Stimulated activated CD4-positive, alpha-beta T cell treated with anti-CD3 and anti-CD28 coated beads, Interleukin-4, amount 100 ng/mL, for 4 hours (primary cell): ENCODE measurements at places on chromosomes 3 and 15.

DNA sequence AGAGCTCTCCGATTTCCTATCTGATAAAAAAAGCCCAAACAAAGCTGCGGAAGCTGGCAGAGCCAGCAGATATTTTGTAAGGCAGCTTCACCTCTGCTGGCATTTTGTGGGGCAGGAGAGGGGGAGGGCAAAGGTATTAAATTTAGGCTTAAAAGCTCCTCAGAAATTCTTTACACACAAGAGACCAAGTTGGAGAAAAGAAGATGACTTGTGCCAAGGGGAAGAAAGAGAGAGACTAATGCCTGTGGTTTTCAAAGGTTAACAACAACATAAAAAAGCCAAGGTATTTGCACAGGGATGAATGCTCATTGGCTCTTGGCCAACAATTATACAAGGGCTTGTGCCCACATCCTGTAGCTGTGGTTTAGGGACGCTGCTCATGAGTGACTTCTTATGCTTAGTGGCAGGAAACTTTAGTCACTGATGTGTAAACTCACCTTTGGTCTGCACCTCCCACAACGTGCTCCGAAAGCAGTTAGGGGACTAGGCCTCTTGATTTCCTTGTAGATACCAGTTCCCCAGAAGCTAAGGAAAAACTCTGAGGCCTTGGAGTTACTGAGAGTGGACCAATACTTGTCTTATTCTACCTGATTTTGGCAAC lies 152.9 kb downstream of the TPRG1 start:
- DNase-seq = peak; percentile 88

GRCh38 chr15:99076555-99077308 lies 28.1 kb upstream of the SYNM start:
- peak; percentile 14 for DNase-seq

- no peak for DNase-seq
Observed at GRCh38 chr3:67329358-67329757, 325.1 kb downstream of the SUCLG2 start.

DNA sequence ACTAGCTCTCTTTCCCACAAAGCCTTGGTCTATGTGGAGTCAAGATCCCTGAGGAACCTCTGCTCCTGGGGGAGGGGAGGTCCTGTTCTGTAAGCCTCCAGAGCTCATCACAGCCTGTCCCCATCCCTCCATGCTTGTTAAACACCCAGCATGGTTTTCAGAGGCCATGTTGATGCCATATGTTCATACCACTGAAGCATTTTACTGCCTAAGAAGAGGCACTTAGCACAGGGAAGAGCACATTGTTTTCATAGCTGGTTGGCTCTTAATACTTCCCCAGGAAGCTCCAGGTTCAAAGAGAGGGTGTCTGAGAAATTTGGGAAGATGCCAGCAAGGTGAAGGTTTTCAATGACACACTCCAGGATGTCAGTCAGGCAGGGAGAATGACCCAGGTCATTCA lies 25.6 kb downstream of the CPNE4 start:
- no peak for DNase-seq

GRCh38 chr15:31852933-31853799 lies 177.1 kb upstream of the CHRNA7 start:
- no peak for DNase-seq

DNA sequence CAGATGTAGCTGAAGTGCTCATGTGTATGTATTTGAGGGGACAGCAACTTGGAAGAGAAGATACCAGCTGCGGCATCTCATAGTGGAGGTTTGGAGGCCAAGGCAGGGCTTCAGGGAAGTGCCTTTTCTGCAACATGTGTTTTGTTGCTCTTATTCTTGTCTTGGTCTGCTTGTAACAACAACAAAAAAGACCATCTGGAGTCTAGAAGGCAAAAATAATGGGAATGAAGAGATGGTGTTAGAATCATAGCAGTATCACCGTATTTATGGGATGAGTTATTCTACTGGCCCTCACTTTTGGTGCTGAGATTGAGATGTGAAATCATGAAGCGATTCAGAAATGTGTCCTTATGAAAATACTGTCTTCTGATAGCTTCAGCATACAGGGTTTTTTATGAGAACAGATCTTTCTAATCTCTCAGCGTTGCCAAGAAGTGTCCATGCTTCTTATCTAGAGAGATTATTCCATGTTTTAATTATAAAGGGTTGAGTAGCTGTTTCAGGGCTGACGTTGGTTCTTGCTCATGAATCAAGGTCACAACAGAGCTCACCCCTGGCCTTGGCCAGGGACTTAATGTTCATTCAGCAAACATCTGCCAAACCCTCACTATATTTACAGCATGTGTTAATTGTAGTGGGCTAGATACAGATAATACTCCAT lies 58.0 kb downstream of the ITPR1 start:
- DNase-seq = no peak

DNA sequence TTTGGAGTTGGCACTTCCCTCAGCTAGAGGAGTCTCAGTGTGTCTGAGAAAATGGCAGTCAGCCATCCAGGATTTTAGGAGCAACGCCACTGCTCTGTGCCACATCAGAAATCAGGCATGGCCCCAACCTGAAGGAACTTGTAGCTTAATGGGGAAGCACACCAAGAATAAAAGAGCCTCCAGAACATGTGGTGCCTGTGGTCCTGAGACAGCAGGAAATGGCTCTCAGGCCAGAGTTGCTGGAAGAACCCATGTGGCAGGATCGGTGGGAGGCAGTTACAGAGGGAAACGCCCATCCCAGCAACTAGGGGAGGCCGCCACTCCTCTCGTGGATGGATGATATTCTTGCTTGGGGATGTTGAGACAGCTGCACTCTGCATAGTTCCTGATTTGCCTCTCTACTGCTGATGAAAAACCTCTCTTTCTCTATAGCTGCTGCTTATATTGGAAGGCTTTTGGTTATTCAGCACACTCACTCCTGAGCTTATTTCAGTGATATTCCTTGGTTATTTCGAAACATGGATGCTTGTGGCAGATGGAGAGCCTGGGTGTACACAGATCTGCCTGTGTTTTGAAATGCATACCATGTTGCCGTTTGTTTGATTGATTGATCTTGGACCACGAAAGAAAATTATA lies 52.4 kb downstream of the KLHL25 start:
- DNase-seq = no peak

- no peak for DNase-seq
Observed at GRCh38 chr3:152195206-152195605, 73.5 kb upstream of the MBNL1 start.

- DNase-seq = no peak
Observed at GRCh38 chr15:90643301-90643632, 73.9 kb upstream of the BLM start.

GRCh38 chr3:155158346-155159037 lies 78.4 kb downstream of the MME start:
- DNase-seq = no peak

DNA sequence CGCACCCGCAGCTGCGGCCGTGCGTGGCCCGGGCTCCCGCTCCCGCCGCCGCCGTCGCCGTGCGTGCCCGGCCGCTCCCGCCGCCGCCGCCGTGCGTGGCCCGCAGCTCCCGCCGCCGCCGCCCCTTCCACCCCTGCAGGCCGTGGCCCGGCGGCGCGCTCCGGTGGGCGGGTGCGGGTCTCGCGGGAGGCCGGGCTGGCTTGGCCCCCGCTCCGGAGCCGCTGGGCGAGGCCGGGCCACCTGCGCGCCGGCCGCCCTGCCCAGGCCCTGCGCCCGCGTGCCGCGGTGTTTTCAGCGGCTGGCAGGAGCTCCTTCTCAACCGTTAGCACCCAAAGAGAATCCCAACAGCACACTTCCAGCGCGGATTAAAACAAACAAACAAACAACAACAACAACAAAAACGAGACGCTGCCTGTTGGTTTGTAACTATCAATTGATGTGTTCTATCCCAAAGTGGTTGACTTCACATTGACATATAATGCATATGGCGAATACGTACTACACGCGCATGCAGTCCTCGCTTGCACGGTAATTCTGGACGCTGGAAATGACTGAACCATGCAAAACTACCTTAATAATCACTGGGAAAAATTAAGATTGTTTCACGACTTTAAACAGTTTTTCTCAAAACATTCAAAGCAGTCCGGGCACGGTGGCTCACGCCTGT lies 113.7 kb upstream of the GOLGA8J start:
- no peak for DNase-seq

- no peak for DNase-seq
Observed at GRCh38 chr3:94175677-94176076, 112.8 kb downstream of the NSUN3 start.

DNA sequence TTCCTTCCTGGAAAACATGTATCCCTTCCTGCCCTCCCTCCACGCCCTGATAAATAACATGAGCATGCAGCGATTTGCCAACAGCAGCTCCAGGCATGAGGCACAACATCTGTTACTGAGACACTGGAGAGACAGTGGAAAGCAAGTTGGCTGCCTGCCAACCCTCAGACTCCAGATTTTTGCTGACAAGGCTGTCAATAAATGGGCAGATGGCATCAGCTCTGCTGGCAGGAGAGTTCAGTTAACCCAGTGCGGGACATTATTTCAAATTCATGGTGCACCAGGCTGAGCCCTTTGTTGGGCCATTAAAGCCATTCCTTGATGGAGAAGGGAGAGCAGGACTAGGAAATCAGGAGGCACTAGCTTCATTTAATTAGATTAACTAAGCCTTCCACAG lies 293.3 kb downstream of the MEX3B start:
- DNase-seq = no peak

DNA sequence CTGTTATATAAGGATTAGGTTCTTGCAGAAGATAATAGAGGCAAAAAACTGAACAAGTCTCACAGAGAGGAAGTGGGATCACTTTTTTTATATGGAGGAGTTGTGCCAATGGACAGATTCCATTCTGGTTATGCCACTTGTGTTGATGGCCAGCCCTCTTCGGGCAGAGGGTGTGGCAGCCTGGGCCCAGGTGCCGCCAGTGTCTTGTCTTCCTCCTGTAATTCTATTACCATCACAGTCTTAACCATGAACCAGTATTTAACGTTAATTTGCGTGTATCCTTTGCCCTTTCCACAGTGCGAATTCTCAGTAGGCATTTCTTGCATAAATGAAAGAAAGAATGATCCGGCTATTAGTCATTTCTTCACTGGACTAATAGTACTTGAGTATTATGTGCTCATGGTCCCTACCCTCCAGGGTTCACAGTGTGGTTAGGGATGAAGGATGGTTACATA lies 7.0 kb upstream of the USP4 start:
- DNase-seq = no peak

DNA sequence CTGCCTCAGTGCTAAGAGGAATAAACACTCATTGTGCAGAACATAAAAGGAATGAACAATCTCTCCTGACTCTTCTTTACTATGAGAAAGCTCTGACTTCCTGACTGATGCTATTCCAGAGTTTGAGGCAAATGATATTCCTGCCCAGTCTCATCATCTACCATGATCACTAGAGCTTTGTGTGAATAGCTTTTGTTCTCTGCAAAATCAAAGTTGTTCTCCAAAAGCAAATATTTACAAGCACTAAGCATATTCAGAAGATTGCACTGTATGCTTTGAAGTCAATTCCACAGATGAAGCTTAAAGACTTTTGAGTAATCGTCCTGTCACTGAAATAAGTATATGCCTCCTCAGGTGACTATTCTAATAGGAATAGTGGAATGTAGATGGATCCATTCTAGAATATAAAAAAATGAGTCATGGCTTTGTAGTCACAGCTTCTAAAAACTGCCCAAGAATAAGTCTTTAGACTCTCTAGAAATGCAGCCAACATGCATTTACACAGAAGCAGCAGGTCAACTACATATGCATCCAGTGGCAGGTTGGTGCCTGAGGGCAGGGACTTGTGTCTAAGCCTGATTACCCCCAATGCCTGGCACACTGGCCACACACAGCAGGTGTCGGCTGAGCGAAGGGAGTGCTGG lies 34.6 kb downstream of the TNFAIP8L3 start:
- no peak for DNase-seq

- no peak for DNase-seq
Observed at GRCh38 chr3:17831366-17831765, 88.9 kb upstream of the TBC1D5 start.

GRCh38 chr15:68730976-68731897 lies 89.5 kb downstream of the ANP32A start:
- no peak for DNase-seq

- no peak for DNase-seq
Observed at GRCh38 chr15:78925956-78926743, 18.7 kb downstream of the CTSH start.
